ENCODE measurements at places on chromosomes 12 and 14.

DNA sequence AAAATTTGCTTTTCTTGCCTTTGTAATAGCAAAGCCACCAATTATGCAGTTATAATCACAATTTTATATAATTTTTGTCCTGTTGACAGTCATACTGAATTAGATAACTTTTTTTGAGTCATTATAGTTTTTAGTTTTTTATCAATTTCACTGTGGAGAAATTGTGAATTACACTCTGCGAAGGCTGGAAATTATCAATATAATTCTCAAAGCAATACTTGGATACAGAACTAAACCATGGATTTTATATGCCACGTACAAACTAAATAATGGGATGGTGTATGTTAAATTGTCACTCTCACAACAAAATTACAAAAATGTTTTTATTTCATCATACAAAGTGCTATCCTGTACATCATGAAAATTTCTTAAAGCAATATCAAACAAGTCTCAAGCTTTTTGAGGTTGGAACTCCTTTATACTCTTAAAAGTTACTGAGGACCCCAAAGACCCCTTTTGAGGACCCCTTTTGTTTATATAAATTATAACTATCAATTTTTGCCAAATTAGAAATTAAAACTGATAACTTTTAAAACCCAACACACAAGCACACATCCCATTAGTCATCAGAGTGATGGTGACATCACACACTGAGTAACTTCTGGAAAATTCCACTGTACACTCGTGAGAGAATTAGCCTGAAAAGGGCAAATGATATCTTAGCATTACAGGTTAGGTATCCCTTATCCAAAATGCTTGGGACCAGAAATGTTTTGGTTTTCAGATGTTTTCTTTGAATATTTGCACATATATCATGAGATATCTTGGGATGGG lies 19.8 kb upstream of the AQP2 start:
- DNase-seq, result no peak

DNA sequence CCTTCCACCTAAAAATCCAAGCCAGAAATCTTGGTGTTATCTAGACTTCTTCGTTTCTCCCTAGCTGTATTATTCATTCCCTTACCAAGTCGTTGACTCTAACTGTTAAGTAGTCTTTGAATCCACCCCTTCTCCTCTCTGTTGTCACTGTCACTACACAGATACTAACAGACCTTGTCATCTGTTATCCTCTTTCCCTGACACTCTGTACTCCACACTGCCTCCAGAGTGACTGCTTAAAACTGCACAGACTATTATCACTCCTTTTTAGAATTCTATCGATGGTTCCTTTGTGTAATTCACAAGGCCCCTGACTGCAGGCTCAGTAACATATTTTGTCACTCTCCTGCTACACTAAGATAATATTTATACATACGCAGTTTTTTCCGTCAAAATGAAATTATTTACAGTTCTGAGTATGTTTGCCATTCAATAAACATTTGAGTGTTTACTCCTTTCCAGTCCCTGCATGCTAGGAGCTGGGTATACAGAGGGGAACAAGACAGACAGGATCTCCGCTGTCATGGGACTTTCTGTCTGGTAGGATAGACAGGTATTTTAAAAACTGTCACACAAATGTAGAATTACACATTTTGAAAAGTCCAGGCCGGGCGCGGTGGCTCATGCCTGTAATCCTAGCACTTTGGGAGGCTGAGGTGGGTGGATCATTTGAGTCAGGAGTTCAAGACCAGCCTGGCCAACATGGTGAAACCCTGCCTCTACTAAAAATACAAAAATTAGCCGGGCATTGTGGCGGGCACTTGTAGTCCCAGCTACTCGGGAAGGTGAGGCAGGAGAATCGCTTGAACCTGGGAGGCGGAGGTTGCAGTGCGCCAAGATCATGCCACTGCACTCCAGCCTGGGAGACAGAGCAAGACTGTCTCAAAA lies 3.8 kb downstream of the MARS1 start:
- DNase-seq, result no peak

DNA sequence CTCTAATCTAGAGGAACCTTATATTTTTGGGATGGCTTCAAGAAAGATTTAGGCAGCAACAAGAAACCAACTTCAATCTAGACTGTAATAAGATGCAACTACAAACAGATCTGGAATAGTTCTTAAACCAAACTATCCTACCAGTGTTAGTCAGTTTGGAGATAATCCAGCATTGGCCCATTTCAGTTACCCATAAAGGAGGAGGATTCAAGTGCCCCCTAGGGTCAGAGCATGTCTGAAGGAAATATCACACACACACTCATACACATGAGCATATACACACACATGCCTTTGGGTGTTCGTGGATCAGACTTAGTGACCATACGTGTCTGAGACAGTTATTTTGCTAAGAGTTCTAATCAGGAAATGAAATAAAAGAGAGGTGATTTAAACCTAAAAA lies 261.2 kb downstream of the ADAMTS20 start:
- DNase-seq, result no peak

- DNase-seq, result no peak
These were observed 67.7 kb downstream of the EID3 start for GRCh38 chr12:104371043-104371870.

DNA sequence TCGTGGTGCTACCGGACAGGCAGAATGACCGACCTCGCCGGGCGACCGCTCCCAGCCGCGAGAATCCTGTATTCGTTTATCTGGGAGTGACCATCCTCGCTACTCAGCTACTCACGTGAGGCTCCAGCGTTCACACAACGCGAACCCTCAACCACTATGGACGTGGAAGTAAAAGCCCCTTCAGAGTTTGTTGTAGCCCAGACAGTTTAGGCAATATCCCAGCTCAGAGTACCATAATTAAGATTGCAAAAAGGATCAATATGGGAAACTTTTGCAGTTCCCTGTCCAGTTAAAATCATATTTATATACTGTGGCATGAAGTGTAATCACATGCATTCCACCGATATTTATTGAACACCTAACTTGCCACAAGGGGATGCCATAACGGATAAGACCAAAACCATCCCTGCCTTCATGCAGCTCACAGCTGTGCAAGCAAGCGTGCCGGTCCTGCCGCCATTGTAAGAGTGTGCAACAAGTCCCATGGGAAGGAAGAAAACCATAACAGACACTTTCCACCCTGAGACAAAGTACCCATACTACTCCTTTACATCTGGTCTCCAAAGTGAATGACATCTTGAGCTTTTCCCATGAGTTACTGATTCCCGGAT lies 938 bp upstream of the MAX start:
- no peak for DNase-seq

- no peak for DNase-seq
These were observed 38.8 kb downstream of the FBXO21 start for GRCh38 chr12:117151403-117152031.

DNA sequence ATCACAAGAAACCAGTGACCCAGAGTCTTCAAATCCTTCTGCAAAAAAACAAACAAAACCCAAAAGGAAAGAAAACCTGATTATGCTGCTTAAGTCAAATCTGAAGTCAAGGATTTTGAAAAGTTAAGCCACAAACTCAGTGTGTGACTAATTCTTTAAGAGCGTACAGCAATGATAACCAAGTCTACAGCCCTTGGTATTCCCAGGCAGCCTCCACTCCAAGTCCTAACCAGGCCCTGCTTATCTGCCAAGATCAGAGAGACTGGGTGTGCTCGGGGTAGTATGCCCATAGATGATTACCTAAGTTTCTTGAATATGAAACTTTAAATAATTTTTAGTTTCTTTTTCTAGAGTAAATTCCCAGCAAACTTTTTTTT lies 13.1 kb downstream of the PGAM5 start:
- DNase-seq, result no peak

DNA sequence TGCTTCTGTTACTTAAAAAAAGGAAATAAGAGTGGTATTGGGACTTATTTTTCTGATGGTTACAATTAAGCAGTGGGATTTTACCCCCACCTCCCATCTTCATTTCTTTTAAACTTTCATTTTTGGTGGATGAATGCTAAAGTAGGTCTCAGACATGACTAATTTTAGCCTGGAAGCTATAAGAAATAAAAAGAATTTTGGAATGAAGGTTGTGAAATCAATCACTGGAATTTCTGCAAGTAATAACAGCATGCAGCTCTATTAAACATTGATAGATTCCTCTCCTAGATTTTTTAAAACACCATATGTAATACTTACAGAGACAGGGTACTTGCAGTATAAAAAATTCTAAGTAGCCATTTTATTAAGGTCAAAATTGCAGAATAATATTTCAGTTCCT lies 164.2 kb upstream of the CLEC14A start:
- DNase-seq, result no peak

- DNase-seq, result no peak
These were observed 138.6 kb upstream of the TRHDE start for GRCh38 chr12:72133497-72134055.

DNA sequence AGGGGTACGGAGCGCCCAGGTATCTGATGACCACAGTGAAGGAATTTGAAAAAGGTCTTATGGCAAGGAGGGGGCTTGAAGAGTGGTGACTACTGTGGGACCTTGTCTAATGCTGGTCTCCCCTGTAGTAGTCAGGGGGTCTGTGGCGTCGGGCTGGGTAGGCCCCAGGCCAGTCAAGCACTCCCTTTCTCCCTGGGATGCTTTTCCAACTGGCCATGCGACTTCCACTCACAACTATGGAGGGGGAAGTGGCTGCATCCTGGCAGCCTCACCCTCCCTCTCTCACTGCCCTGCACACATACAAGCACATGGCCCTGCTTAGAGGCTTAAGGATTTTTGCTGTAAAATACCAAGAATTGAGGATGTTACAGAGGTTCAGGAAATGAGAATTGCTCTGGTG lies 4.1 kb downstream of the TSPAN11 start:
- no peak for DNase-seq

DNA sequence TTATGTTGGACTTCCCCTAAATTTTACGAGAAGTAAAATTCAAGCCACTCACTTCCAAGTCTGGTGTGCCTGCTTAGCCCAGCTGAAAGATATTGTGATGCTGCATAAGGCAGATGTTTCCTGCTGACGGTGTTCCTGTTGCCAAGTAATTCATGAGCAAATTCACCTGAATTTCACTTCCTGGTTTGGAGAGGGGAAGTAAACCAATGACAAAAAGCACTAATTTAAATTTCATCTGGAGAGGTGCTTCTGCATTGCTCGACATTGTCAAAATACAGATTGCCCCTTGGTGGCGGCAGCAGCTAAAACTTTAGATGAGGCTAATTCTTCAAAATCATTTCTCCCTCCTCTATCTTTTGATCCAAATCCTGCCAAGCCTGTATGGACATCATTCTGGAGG lies 281.1 kb downstream of the AACS start:
- DNase-seq, result no peak

DNA sequence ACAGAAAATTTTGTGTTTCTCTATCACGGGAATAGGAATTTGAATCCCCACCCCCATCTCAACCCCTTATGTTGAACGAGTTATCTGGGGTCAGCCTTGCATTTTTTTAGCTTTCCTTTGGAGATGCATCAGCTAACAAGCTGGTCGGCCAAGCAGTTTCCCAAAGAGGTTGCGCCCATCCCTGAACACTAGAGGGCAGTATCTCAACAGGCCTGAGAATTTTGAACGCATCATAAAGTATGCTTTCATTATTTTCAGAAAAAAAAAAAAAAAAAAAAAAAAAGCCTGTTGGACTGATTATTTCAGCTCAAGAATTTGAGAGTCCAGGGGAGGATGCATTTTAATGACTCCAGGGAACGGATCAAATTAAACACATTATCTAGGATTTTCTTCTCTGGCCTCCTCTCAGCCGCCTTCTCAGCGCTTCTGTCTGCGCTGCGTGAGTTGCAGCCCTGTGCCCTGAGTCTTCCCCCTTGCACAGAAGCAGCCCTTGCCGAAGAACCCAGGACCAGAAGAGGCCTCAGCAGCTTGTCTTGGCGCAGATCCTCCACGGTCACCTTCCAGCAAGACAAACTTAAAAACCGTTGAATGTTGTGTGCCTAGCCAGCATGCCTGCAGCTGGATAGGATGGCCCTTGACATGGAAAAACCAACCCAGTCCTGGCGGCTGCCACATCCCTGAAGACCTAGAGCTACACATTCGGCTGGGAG lies 76.6 kb upstream of the GZMB start:
- no peak for DNase-seq

GRCh38 chr12:70721216-70721615 lies 84.0 kb upstream of the PTPRB start:
- no peak for DNase-seq

- DNase-seq, result no peak
These were observed 1.6 kb downstream of the ANHX start for GRCh38 chr12:133233993-133234564.

DNA sequence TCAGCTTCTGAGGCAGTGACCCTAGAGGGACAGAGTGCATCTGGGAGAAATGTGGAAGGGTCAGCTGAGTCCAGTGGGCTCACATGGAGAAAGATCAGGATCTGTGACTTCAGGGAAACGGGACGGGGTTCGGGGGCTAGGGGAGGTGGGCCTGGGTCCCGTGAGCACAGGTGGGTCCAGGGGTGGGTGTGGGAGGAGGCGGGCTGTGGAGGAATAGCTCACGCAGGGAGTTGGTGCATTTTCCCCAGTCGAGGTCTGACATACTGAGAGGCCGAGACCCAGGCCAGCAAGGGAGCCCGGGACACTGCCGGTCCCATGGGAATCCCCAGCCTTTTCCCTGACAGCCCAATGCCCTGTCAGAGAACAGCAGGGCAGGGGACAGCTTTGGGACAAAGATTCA lies 93.1 kb downstream of the TNFAIP2 start:
- no peak for DNase-seq

GRCh38 chr14:66575939-66576338 lies 68.0 kb downstream of the GPHN start:
- no peak for DNase-seq

DNA sequence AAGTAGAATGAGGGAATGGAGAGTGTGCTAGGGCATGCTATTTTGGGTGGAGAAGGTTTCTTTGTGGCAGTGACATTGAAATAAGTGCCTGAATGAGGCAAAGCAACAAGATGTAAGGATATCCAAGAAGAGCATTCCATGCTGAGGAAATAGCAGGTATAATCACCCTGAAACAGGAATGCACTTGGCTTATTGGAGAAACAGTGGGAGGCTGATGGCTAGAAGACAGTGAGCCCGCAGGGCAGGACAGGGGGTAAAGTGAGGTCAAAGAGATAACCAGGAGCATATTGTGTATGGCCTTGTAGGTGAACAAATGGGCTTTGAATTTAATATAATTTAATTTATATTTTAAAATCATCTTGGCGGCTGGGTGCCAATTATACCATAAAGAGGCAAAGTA lies 877.0 kb downstream of the DIO2 start:
- no peak for DNase-seq

GRCh38 chr12:100718187-100718586 lies 76.4 kb upstream of the ANO4 start:
- DNase-seq, result no peak

GRCh38 chr14:62691647-62692489 lies 353.4 kb downstream of the KCNH5 start:
- no peak for DNase-seq

DNA sequence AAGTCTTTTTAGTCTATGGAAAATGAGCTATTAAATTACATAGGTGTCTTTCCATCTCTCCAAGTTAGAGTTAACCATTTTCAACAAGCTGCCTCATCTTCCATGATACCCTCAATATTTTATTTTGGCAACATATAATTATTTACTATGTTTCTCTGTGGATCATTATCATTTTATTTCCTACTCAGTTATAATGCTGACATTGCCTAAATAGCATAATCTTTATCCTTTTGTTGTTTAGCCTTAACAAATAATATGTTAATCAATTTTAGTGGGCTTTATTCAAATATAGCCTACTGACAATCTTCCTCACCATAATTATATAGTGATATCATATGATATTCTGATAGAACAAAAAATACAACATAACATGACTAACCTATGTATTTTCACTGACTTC lies 1044.8 kb upstream of the FOXG1 start:
- no peak for DNase-seq

- DNase-seq, result no peak
These were observed 58.7 kb upstream of the REP15 start for GRCh38 chr12:27637524-27637923.

Measured in activated CD8-positive, alpha-beta memory T cell treated with anti-CD3 and anti-CD28 coated beads for 1 hour (primary cell).